CD8-positive, alpha-beta memory T cell (primary cell): ENCODE measurements at places on chromosomes 7 and 10. TPM values are rescaled to one million over a fixed set of nuclear protein-coding genes. Genes with fewer than 3 reads are reported as not detected.
A peak's percentile ranks its signal among the peaks of the same experiment; 100 is the strongest.

- no peaks in the 10 kb centered on the region for H3K27me3 ChIP-seq
- no peak overlapping the region for H3K4me3 ChIP-seq
- H3K4me1 ChIP-seq: no peaks in the 10 kb centered on the region
- DNase-seq: no peak
- H3K27ac ChIP-seq: no peak overlapping the region
Observed at GRCh38 chr7:108268200-108268820, 138.1 kb upstream of the LAMB4 start.

The PBLD gene
- polyA plus RNA-seq: 0.95 TPM

DNA sequence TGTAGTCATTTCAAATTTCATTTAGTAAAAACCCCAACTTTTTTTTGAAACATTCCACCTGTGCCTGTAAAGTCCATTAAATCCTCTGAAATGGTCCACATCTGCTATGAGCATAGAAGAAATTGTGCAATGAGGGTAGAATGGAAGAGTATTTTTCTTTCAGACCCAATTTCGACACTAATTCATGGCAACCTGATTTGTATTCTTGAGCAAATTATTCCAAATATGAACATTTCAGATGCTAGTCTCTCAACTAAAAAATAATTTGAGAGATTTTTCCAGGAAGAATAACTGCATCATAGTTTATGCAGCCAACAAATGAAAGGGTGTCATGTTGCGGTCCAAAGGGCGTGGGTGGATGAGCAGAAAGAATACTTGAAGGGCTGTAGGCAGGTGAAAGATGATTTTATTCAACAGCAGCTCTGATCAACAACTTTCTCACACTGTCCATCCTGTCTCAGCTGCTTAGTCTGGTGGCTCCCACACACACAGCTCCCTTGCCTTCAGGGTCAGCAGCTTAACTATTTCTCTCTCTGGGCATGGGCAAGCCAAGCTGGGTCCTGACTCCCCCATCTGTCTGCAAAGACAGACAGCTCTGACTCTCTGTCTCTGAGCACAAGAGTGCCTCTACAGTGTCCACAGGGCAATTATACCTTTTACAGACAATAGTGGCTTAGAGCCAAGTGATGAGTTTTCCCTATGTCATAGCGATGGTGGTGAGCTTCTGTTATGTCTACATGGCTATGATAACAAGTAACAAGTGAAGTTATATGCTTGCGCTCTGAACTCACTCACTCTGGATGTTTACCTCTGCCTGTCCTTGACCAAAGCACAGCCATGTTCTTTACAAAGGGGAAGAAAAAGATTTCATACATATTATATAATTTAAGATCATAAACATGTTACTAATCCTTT, 11.5 kb downstream of the STEAP2 start:
- DNase-seq: no peak
- H3K36me3 ChIP-seq: no peaks in the 10 kb centered on the region
- H3K27me3 ChIP-seq: no peaks in the 10 kb centered on the region
- H3K4me3 ChIP-seq: no peak overlapping the region
- no peak overlapping the region for H3K27ac ChIP-seq
- H3K4me1 ChIP-seq: no peaks in the 10 kb centered on the region

- H3K4me3 ChIP-seq: no peak overlapping the region
- H3K4me1 ChIP-seq: no peaks in the 10 kb centered on the region
- no peaks in the 10 kb centered on the region for H3K27me3 ChIP-seq
- H3K27ac ChIP-seq: no peak overlapping the region
- H3K36me3 ChIP-seq: no peaks in the 10 kb centered on the region
Observed at GRCh38 chr10:63671317-63671937, 150.2 kb downstream of the REEP3 start.

DNA sequence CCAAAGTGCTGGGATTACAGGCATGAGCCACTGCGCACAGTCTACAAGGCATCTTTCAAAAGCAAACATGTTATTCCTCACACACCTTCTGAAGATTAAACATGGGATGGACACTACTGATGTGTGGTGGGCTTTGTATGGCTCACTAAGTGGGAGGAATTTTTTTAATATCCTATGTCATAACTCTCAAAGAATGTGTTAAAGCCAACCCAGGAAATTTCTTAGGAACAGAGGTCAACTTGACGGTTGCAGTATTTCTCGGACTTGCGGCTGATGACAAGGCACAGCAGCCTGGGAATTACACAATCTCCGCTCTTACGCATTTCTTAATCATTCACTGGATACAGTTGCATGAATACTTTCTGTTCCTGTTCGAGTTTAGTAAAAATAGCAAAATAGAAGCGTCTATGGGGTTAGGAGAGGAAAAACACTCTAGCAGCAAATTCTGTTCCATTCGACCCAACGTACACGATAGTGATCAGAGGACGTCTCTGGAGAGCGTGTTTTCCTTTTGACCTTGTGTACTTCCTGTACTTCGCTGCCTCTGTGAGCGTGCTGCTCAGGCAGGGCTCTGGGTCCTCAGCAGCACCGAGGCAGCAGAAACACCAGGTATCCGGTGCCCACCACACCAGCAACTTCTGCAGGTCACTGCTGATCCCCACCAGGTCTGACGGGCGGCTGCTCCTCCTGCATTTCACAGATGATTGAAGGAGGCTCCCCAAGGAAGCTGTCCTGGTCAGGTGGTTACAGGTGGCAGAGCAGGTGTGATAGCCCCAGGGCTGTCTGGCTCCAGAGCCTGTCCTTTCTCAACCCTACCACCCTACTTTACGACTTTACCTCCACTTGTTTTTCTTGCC, 26.4 kb upstream of the SRGN start:
- H3K4me1 ChIP-seq: peaks cover 31% of the 10 kb centered on the region
- peak overlapping the region; percentile 10 for H3K27ac ChIP-seq
- H3K36me3 ChIP-seq: no peaks in the 10 kb centered on the region
- no peaks in the 10 kb centered on the region for H3K27me3 ChIP-seq
- peak; percentile 52 for DNase-seq
- H3K4me3 ChIP-seq: peak overlapping the region; percentile 29

DNA sequence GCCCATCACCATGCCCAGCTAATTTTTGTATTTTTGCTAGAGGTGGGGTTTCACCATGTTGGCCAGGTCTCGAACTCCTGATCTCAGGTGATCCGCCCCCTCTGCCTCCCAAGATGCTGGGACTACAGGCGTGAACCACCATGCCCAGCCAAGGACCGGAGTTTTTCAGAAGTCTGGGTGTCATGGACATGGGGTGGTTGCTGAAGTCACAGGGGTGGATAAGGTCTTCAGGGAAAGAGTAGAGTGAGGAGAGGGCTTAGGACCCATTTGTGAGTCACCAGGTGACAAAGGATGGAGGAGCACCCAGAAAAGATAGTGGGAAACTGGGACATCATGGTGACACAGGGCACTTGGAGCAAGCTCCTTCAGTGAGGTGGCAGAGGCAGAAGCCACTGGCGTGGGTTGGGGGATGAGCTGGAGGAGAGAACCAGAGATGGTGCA, 2.8 kb upstream of the GPRIN2 start:
- DNase-seq: peak; percentile 0
- H3K4me3 ChIP-seq: no peak overlapping the region
- H3K4me1 ChIP-seq: no peaks in the 10 kb centered on the region
- H3K27me3 ChIP-seq: peaks cover 17% of the 10 kb centered on the region
- H3K27ac ChIP-seq: no peak overlapping the region
- no peaks in the 10 kb centered on the region for H3K36me3 ChIP-seq

GRCh38 chr7:44059219-44060090, 5.9 kb downstream of the PGAM2 start:
- peaks cover 60% of the 10 kb centered on the region for H3K36me3 ChIP-seq
- H3K4me1 ChIP-seq: peaks cover 6% of the 10 kb centered on the region
- no peak overlapping the region for H3K27ac ChIP-seq
- no peaks in the 10 kb centered on the region for H3K27me3 ChIP-seq

- H3K4me3 ChIP-seq: no peak overlapping the region
- H3K4me1 ChIP-seq: no peaks in the 10 kb centered on the region
- H3K27me3 ChIP-seq: no peaks in the 10 kb centered on the region
- no peaks in the 10 kb centered on the region for H3K36me3 ChIP-seq
- H3K27ac ChIP-seq: no peak overlapping the region
- DNase-seq: no peak
Observed at GRCh38 chr10:44060719-44061118, 324.2 kb downstream of the CXCL12 start.

The REEP3 gene
- 7.4 TPM for polyA plus RNA-seq

GRCh38 chr7:121872831-121873288, at the start of gene PTPRZ1:
TSS of gene PTPRZ1 (plus strand) at chr7:121873161. CDS start at chr7:121873500, 339 bp downstream.
- no peaks in the 10 kb centered on the region for H3K4me1 ChIP-seq
- H3K27ac ChIP-seq: no peak within 1 kb of the TSS
- H3K36me3 ChIP-seq: no peaks in the 10 kb centered on the region

The IFIT2 gene
- polyA plus RNA-seq: 7.1 TPM

GRCh38 chr10:75441196-75441595, 9.8 kb downstream of the LRMDA start:
- no peak for DNase-seq
- H3K4me3 ChIP-seq: no peak overlapping the region
- H3K4me1 ChIP-seq: no peaks in the 10 kb centered on the region
- H3K36me3 ChIP-seq: no peaks in the 10 kb centered on the region

The NME8 gene
- polyA plus RNA-seq: not detected

GRCh38 chr7:135965602-135966001, 11.6 kb downstream of the MTPN start:
- H3K27ac ChIP-seq: no peak overlapping the region
- no peaks in the 10 kb centered on the region for H3K27me3 ChIP-seq
- no peak for DNase-seq
- H3K36me3 ChIP-seq: no peaks in the 10 kb centered on the region
- peaks cover 46% of the 10 kb centered on the region for H3K4me1 ChIP-seq

The FAM237B gene
- polyA plus RNA-seq: not detected

The HHEX gene
- polyA plus RNA-seq: 0.90 TPM

DNA sequence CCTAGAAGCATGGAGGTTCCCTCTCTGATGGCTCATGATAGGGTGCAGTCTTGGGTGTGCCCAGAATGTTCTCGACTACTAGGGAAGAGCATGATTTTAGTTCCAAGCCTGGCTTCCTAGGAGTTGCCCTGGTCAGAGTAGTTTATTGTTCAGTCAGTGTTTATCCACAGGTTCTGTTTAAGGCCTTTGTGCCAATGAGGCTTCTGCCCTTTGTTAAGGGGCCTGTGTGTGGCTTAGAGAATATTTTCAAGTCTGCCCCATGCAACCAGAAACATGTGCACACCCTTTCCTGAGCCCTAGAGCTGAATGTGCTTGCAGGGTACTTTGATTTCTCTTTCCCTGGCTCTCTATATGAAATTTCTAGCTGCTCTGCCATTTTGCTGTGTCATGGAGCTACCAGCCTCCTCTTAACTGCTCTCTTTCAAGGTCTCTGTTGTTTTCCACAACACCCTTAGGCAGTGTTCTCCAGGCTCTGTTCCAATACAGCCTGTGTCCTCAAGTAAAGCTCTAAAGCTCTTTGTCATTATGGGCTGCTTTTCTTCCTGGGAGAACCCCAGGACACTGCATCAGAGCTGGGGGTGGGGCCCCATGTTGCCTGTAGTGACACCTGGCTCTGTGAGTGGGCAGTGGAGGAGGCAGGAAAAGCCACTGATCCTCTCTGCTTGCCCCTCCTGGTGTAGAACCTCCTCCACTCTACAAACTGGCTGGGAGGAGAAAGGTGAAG, 34.1 kb upstream of the TSPAN33 start:
- no peaks in the 10 kb centered on the region for H3K4me1 ChIP-seq
- H3K4me3 ChIP-seq: no peak overlapping the region
- H3K27me3 ChIP-seq: no peaks in the 10 kb centered on the region
- H3K27ac ChIP-seq: no peak overlapping the region
- no peaks in the 10 kb centered on the region for H3K36me3 ChIP-seq
- no peak for DNase-seq
